ENCODE measurements at places on chromosomes 16 and 17.

- no peak for DNase-seq
Observed at GRCh38 chr16:84087001-84087400, 29.7 kb downstream of the MBTPS1 start.

DNA sequence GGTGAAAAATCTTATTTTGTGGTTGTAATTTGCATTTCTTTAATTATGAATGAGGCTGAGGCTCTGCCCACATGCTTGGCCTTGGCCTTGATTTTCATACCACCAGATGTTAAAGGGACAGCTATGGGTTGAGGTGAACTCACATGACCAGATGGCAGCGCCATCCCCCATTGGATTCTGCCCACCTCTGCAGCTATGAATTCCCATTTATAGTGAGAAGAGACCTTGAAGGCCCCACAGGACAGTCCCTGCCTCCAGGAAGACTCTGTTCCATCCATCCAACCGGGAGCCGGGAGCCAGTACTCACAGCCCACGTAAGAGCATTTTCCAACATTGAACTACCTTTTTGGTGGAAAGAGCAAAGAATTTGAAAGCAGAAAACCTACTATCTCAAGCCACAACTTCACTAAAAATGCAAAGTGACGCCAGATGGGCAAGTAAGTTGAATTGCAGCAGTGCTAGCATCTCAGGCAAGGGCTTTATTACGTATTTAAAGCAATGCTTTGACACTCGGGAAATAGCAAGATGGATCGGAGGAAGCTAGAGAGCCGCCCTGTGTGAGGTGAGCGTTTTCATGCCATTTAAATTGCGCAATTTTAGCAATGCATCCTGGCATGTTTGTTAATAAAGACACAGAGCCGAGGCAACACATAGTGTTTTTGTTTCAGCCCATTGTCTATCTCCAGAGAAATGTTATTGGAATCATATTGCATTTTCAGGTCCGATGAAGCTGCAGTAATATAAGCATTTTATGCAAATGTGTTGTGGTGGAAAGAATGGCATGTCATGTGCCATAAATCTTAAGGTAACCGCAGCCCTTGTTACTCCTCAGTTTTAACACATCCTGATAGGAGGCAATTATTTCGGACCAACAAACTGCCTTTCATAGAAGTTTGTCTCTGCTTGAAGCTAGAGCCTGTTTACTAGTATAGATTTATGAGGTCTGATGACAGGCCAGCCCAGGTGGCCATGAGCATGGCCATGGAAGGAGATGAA, 273.4 kb upstream of the TNRC6C start:
- no peak for DNase-seq

DNA sequence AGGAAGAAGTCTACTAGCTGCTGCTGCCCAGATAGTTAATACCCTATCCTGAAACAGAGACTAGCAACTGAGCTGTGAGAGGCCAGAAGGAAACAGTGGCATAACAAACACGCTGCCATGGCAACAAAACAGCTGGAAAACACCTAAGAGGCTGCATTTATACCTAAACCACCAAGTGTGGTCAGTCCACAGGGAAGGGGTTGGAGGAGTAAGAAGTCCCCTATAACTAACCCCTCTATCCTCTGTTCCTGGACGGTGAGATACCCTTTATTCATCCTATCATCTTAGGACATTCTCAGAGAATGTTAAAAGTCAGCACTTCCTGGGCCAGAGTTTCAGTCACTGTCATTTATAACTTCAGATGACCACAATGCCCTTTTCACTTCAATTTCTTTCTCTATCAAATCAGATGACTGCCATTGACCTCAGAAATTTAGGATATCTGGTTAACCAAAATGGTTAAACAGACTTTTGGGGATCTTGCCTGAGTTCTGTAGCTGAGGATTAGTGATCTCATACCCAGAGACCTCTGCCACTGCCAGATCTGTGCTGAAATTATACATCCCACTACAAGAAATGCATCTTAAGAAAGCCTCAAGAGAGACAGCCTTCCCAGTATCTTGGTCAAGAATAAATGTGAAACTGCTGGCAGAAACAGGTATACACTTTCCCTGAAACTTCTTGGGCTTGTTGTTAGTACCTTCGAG, 36.2 kb downstream of the STH start:
- no peak for DNase-seq

- DNase-seq, result peak; percentile 59
Observed at GRCh38 chr16:590188-590814, 435 bp downstream of the RAB40C start.

GRCh38 chr16:30605158-30605557, 5.0 kb downstream of the ZNF689 start:
- DNase-seq, result peak; percentile 21

GRCh38 chr17:74018115-74018514, 185.4 kb upstream of the RPL38 start:
- no peak for DNase-seq

DNA sequence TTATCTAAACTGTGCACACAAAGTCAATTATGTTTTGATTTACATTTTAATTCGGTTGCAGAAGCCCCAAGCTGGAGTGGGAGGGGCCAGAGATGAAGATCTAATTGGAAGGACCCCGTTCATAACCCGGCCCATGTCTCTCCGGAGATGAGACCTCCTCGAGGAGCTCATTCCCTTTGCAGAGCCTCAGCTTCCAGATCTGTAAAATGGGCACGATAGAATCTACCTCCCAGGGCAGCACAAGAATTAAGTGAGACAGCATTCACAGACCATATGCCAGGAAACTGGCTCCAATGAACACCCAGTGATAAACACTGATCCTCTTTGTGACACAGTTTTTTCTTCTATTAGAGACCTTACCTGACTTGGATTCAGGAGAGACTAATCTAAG, 446.5 kb upstream of the CDH5 start:
- DNase-seq, result no peak

GRCh38 chr16:27928542-27928941, 135.0 kb downstream of the GSG1L start:
- no peak for DNase-seq

GRCh38 chr16:63684149-63685101, 1437.4 kb downstream of the CDH11 start:
- DNase-seq, result no peak

- DNase-seq, result no peak
Observed at GRCh38 chr17:79544142-79544914, 66.5 kb downstream of the RBFOX3 start.

DNA sequence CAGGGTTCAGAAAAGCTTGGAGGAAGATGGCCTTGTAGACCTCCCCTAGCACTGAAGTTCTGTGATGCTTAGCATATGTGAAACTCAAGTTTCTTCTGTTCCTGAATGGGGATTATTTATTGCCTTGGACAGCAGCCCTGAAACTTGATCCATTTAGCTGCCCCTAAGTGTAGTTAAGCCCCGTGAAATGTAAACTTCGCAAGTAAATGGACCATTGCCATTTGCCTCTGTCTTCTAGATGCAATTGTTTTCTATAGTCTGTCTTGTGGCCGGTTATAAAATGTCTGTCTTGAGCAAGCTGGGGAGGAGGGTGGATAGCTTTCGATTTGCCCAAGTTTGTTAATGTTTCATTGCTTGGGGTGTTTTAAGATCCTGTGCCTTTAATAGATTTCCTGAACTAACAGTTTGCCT, 261.8 kb downstream of the CDH13 start:
- peak; percentile 16 for DNase-seq

GRCh38 chr17:70099294-70099693, 24.3 kb downstream of the KCNJ16 start:
- DNase-seq, result no peak

GRCh38 chr17:75611851-75612429, 21.3 kb upstream of the SMIM5 start:
- no peak for DNase-seq

- no peak for DNase-seq
Observed at GRCh38 chr16:86534779-86535615, 20.0 kb downstream of the MTHFSD start.

GRCh38 chr17:360092-360750, 7.6 kb upstream of the RPH3AL start:
- no peak for DNase-seq

GRCh38 chr16:1950047-1950446, 4.4 kb downstream of the RPL3L start:
- no peak for DNase-seq
